ENCODE measurements at places on chromosomes 5 and 9.

GRCh38 chr5:137995749-137996128 lies 37.1 kb downstream of the FAM13B start:
- DNase-seq: peak; percentile 8

DNA sequence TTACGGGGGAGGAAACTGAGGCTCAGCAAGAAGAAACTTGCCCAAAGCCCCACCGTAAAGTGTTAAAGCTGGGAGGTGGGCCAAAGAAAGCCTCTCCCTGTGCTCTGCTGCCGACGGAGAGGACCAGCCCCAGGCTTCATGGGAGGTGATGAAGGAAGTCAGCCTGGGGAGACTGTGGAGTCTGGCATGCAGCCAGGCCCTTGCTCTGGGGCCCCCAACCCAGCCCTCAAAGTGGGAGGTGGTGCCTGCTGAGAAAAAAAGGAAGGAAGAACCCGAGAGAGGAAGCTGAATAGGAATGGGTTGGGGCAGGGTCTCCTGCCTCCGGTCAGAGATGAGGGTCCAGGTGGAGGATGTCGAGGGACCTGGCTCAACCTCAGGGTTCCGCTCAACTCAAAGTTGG lies 3.8 kb downstream of the RNF44 start:
- DNase-seq: no peak

DNA sequence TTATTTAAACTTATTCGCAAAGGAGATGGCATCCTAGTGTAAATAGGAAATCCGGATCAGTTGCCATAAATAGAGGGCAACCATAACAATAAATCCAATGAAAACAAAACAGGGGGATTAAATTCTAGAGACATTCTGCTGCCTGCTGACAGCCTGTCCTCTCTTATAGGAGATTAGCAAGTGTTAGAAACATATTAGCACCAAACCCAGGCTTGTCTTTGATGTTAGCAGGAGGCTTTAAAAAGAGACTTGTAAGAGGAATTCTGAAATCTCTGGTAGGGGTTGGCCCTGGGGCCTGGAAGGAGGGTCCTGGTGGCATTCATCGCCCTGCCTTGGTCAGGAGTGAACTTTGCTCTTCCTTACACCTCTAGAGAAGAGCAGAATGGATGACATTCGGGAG lies 21.6 kb downstream of the NDST1 start:
- DNase-seq: no peak

- DNase-seq: no peak
These were observed 11.8 kb upstream of the NADK2 start for GRCh38 chr5:36253575-36253974.

DNA sequence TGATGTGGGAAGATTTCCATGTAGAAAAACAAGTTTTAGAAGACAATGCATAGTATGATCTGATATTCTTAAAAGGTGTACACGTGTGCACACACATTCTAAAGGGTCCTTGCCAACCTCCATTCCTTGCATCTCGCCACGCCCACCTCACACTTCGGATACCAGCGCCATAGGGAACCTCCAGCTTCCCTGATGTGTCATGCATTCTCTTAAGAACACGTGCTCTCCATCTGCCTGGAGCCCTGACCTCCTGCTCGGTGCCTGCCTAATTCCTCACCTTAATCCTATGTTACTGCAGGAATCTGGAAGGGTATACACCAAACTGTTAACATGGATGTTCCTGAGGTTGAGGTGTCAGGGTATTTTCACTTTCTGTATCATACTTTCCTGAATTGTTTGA lies 63.1 kb downstream of the PTCD2 start:
- DNase-seq: no peak

- DNase-seq: peak; percentile 85
These were observed 147.2 kb downstream of the PDE4D start for GRCh38 chr5:59746241-59746765.

DNA sequence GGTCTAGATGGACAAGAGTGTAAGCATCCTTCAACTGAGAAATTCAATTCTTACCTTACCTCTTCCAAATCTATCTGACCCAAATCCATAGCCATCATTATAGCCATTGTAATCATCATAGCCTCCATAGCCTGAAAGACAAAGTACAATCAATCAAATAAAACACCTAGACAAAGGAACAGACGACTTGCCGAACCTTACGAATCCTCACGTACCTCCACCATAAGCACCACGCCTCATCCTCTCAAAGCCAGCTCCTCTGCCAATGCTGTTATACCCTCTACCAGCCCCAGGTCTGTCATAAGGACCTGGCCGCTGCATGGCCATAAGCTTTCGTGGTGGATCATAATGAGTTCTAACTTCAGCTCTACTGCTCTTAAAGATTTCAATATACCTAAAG lies 5.5 kb downstream of the HNRNPH1 start:
- no peak for DNase-seq

GRCh38 chr9:112037281-112038016 lies 137.6 kb downstream of the SUSD1 start:
- peak; percentile 65 for DNase-seq

- DNase-seq: no peak
These were observed 32.3 kb upstream of the KIF2A start for GRCh38 chr5:62273687-62274086.

DNA sequence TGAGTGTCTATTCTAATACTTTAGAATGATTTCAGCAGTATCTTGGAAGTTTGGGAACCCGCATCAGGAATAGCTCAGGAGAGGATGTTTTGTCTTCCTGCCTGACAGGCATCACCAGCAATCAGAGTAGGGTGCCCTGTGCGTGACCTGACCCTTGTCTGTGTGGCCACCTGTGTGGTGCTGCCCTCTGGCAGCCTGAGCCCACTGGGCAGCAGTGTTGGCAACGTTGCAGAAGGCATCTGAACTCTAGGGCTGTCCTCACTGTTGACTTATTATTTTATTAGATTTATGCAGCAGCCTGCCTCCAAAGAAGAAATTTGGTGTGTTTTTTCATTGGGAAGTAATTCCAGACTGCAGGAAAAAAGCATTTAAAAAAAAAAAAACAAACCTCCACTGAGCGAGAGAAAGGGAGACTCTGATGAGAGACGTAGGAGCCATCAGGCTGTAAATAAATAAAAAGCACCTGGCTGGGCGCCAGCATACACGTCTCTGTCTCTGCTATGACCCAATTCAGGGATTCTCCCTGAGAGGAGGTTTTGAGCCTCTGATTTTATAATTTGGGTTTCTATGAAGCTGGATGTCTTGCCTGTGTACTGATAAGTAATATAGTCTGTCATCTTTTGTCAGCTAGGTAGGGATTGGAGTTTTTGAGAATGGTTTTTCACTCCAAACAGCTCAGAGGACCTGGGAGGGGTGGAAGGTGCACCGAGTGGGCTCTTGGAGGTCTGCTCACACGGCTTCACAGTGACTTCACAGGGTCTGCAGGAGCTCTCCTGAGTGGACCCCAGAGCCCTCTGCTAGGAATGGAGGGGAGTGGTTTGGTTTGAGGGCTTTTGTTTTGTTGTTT lies 49.0 kb downstream of the FAM78A start:
- peak; percentile 43 for DNase-seq

DNA sequence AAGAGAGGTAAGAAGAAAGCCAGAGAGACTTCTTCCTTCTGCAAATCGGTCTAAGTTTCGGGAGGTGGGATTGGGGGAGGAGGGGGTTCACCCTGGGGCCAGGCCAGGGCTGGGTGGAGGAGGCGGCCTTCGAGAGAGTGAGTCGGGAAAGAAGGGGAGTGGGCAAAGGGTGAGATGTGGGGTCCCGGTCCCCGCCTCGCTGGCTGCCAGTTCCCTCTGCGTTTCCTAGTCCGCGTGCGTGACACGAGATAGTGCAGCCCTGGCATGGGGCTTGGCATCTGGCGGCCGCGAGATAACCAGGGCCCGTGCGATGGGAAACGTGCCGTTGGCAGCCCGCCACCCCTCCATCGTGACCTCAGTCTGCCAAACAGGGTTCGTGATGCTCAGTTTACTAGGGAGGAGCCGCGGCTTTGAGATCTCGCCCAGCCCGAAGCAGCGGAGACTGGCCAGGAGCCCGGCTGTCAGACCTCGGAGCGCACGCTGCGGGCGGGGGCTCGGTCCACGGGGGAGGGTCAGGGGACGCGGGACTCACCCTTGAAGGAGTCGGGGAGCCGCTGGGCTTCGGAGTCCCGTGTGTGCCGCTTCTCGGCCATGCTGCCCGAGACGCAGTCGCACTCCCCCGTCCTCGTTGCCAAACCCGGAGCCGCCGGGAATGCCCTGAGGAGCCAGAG lies at the start of gene STOM:
Gene STOM (minus strand): TSS at position 656 of the 671 bp plus-strand sequence. CDS start 63 bp downstream, at position 593.
- no peak for DNase-seq

GRCh38 chr5:139862313-139862712 lies 66.7 kb downstream of the PSD2 start:
- DNase-seq: peak; percentile 65

All from Caki2 (cell line).